NCI-H226 (cell line): ENCODE measurements at places on chromosomes 12 and 14.

GRCh38 chr12:50222275-50222783 is 55.2 kb upstream of the CERS5 start:
- DNase-seq: peak; percentile 90

GRCh38 chr14:24483604-24484252 is 24.3 kb downstream of the CMA1 start:
- DNase-seq: peak; percentile 42

GRCh38 chr12:89848732-89849131 is 140.1 kb upstream of the ATP2B1 start:
- DNase-seq: no peak

GRCh38 chr14:23641915-23642588 is 5.9 kb downstream of the DHRS2 start:
- DNase-seq: no peak

DNA sequence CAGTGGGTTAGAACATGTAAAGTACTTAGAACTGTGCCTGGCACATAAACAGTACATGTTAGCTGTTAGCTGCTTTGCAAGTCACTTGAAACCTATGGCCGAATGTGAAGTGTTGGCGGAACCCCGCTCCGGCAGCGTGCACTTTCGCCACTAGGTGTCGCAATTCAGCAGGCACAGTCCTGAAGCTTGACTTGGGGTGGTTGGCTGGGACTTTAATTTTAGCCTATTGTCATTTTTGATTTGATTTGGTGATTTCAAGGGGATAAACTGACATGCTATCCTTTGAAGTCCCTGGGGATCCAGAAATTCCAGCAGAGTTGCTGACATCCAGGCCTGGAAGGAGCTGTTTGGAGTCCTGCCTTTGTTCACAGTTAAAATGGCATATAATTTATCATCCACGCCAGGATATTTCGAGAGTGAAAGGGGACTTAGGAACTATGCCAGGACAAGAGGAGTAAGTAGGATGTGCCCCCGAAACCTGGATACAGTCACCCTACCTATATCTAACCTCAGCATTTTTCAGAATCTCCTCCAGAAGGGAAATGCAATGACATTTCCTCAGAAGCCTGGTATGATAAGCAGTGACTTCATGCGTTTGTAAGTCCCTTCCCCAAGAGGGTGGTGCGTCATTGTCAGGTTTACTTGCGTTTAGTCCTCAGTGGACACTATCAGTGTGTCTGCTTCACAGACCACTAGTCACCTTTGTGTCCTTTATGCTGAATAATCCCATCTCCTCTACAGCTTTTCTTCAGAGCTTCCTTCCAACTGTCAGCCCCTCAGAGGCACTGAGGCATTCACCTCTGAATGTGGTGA is 3.5 kb upstream of the TSPAN9 start:
- DNase-seq: peak; percentile 40

- DNase-seq: no peak
Measured at GRCh38 chr14:24051176-24051788, 527 bp upstream of the CARMIL3 start.
